IPS DF 6.9 (cell line): ENCODE measurements at places on chromosomes 4 and X.

DNA sequence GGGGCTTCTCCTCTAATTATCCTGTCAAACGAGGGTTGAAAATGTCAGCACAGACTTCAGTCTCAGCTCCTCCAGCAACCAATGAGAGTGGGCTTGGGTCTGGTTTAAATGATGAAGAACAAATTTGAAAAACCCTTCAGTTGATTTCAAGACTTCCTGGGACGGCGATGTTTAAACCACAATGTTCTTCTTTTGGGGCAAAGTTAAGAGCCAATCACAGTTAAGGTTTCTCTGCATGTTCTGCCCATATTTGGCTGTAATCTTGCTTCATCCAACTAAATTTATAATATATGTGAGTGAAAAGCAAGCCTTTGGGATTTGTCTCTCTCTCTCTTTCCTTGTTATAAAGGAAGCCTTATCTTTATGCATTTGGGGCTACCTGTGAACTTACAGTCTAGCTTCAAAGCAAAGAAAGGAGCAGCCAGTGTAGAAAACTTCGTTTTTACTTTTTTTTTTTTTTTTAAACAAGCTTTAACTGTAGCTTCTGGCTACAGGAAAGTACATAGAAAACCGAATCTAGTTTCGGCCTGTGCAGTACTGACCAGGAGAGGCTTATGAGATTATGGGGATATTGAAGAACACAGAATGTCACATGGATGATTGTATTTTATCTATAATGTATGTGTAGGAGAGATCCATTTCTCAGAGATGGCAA lies 46.8 kb upstream of the FAM9C start:
- DNase-seq = no peak

GRCh38 chr4:76597423-76597979 lies 162.5 kb downstream of the SHROOM3 start:
- DNase-seq = no peak

GRCh38 chr4:123651066-123651465 lies 254.5 kb downstream of the SPRY1 start:
- DNase-seq = no peak

- no peak for DNase-seq
Measured at GRCh38 chr4:23023121-23023520, 330.4 kb downstream of the GBA3 start.

- DNase-seq = no peak
Measured at GRCh38 chrX:25049971-25050370, 34.2 kb upstream of the ARX start.

DNA sequence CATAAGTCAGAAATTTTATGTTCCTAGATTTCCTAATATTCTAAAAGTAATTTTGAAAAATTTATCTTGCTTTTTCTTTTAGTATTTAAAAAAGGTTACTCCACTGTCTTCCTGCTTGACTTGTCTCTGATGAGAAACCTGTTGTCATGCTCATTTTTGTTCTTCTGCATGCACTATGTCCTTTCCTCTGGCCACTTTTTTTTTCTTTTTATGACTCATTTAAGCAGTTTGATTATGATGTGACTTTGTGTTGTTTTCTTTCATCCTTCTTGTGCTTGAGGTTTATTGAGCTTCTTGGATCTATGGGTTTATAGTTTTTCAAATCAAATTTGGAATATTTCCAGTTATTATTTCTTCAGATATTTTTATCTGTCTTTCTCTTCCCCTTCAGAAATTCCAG lies 12.0 kb upstream of the UFSP2 start:
- no peak for DNase-seq

GRCh38 chr4:159240046-159240445 lies 137.2 kb downstream of the RAPGEF2 start:
- DNase-seq = no peak

- no peak for DNase-seq
Measured at GRCh38 chrX:133414406-133415275, 648 bp downstream of the GPC4 start.

- no peak for DNase-seq
Measured at GRCh38 chr4:3283916-3284315, 8.9 kb upstream of the RGS12 start.

- no peak for DNase-seq
Measured at GRCh38 chrX:48711929-48712505, 15.5 kb downstream of the SUV39H1 start.

DNA sequence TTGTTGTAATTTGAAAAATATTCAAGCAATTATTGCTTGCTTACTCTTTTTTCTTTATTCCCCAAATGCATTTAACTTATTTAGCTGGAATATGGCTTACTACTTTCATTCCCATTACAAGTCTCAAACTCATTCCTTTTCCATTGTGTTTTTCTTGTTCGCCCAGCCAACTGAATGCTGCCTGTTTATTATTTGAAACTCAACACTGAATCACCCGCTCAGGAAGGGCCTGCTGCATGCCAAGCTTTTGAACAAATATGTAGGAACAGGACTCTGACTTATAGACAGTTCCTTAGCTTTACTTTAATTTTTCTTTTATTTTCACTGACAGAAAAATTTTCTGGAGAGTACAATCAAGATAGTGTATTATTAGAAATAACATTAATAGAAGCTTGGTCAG lies 12.9 kb downstream of the PCDH18 start:
- no peak for DNase-seq

DNA sequence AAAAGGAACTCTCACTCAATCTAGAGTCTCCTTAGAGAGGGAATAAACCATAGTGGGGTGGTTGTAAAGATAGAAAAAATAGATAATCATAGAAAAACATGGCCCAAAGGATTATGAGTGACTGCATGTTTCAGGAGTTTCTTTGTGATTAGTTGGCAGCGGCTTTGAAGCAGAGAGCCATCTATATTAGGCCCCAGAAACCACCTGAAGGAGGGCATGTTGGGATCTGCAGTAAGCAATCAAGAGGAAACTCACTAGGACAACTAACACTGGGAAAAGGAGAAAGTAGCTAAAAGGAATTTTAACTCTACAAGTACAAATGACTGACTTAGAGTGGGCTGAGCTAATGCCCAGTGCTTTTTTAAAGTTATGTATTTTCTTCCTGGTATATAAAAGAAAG lies 269.2 kb upstream of the NRK start:
- no peak for DNase-seq

DNA sequence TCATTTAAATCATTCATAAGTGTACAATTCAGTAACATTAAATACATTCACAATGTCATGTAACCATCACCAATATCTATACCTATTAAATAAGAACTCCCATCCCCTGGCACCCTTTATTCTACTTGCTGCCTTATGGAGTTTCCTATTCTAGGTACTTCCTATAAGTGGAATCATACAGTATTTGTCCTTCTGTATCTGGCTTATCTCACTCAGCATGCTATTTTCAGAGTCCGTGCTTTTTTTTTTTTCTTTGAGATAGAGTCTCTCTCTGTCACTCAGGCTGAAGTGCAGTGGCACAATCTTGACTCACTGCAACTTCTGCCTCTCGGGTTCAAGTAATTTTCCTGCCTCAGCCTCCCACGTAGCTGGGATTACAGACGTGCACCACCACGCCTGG lies 67.9 kb upstream of the STOX2 start:
- DNase-seq = no peak

DNA sequence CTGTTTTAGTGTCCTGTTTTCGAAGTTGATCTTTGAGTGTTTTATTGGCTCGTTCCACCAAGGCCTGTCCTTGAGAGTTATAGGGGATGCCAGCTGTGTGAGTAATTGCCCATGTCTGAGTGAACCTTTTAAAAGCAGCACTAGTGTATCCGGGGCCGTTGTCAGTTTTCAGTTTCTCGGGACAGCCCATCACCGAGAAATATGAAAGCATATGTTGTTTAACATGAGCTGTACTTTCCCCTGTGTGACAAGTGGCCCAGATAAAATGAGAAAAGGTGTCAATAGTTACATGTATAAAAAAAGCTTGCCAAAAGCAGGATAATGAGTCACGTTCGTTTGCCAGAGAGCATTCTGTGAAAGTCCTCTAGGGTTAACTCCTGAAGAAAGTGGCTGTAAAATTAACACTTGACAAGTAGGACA lies 48.6 kb upstream of the RASSF6 start:
- DNase-seq = no peak

- no peak for DNase-seq
Measured at GRCh38 chrX:21781976-21782375, 24.1 kb upstream of the SMPX start.

DNA sequence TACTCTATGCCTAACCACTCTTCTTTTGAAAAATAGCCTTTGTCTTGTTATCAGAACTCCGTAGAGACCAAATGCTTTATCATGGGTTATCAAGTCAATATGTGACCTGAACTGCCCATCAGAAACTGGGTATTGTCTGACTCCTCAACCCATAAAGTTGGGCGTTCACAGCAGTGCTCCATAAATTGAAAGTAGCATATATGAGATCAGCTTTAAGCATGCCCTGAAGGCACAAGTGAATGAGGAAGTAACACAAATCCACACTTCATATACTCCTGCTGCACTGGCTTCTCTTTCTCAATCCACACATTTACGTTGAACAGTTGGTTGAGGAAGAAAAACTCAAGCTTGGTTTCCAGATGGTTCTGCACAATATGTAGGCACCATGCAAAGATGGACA lies 1106.0 kb downstream of the STIM2 start:
- no peak for DNase-seq

- DNase-seq = no peak
Measured at GRCh38 chrX:150150780-150151125, 212.4 kb upstream of the MAMLD1 start.

GRCh38 chr4:85154591-85154990 lies 188.1 kb upstream of the WDFY3 start:
- DNase-seq = no peak

DNA sequence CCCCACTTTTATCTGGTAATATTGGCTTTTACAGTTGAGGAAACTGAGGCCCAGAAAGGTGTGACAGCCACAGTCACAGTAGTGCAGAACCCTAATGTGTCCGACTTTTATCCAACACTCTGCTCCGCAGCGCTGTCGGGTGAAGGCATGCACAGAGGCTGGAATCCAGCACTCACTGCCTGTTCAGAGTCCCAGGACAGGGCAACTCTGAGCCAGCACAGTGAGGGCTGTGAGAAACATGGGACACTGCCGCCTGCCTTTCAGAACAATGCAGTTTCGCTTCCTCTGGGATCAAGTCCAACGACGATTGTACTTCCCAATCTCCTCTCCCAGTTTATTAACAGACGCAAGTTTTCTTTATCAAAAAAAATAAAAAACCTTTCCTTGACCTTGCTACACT lies 41.9 kb upstream of the PDGFRA start:
- no peak for DNase-seq
